ENCODE measurements at places on chromosomes 5 and 9.
A peak's percentile ranks its signal among the peaks of the same experiment; 100 is the strongest.

GRCh38 chr5:138482638-138483037, 17.4 kb downstream of the EGR1 start:
- no peak for DNase-seq

DNA sequence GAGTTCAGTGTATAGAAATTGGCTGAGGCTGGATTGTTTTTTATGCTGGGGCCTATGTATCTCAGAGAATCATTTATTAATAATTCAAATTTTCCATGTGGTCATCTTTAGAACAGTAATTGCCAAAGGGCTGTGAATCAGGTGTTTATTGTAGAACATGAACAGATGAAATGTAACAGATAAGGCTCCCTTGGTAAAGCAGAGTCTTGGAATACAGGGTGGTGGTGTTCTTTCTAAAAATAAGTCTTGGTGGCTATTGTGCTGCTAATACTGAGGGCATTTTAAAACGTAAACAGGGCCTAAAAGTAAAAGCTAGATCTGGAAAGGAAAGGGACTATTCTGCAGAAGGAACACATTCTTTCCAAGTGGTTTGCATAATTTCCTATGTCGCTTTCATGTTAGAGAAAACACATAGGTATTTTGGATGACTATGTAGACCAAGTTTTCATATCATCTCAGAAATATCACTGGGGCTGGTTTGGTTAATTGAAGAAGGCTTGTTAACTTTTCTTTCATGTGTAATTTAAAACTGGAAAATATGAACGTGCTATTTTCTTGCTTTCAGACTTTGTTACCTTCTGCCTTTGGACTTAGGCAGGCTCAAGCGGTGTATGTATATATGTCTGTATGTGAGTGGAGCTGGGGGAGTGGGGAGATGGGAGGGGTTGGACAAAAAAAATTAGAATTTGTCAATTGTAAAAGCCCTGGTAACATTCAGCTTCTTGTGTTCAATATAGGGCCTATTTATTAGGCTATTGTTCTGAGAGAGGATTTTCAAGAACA, 119.9 kb upstream of the ANKRD55 start:
- no peak for DNase-seq

GRCh38 chr9:27352457-27353165, 55.7 kb upstream of the EQTN start:
- DNase-seq = no peak

DNA sequence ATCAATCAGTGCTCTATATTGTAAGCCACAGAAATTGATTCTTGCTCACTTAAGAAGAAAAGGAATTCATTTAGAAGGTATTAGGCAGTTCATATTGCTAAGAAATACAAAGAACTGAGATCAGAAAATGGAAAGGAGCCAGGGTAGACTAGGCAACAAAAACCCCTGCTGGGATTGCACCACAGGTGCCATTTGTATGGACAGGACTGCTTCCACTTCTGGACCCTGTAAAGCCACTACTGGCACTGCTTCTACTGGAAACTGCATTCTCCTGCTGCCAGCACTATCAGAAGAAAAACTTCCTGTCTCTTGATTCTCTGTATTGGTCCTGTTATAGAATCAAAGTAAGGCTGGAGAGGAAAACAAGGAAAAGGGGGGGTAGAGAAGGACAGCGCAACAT, 45.9 kb downstream of the CERT1 start:
- peak; percentile 67 for DNase-seq

DNA sequence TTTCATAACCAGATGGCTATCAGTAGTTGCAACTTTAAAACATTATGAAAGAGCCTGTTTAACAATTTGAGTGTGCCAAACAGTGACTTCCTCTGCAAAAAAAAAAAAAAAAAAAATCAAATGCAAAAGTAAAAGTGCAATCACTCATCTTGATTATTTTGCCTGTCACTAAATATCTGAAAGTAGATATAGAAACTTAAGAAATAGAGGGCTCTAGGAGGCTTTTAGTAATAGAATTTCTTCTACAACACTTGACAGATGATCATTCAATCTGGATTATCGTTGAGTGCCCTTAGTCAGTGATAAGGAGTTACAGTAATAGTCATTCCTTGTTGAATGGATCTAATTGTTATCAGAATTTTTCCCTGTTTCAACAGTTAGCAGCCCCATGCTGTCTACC, 101.8 kb downstream of the CETN3 start:
- DNase-seq = no peak

DNA sequence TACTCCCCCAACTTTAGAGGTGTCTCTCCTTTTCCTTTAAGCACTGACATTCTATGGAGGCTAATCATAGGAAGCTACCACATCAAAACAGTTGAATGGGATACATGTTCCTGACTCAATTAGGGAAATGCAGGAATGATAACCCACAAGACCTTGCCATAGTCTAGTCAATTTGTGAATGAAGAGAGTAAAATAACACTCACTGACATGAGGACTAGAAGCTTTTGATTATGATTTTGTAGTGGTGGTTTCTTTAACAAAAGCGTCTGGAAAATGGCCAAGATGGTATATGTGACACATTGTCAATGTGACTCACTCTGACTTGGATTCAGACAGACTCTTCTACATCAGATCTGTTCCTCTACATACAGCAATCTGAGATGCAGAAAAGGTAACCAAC, 13.7 kb upstream of the PRELID2 start:
- peak; percentile 67 for DNase-seq

- DNase-seq = no peak
These were observed 32.3 kb upstream of the FIBCD1 start for GRCh38 chr9:130971294-130971849.

DNA sequence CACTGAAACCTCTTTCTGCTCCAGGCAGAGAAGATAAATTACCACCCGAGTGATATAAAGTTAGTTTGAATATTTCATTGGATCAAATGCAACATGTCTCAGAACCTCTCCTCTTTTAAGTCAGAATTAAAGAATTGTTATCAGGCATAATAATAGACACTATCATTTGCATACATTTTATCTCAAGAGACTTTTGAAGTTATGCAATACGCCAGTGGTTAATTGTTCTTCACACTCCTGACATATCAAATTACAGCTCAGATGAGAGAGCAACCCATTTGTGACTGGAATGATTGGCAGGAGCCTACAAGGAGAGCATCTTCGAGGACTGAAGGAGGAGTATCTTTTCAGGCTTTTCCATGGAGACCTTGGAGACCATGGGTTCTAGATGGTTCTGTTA, 452.2 kb downstream of the KDM4C start:
- no peak for DNase-seq

GRCh38 chr9:109319626-109320241, 1.1 kb downstream of the EPB41L4B start:
- no peak for DNase-seq

GRCh38 chr5:122150215-122150614, 20.9 kb downstream of the ZNF474 start:
- peak; percentile 67 for DNase-seq

DNA sequence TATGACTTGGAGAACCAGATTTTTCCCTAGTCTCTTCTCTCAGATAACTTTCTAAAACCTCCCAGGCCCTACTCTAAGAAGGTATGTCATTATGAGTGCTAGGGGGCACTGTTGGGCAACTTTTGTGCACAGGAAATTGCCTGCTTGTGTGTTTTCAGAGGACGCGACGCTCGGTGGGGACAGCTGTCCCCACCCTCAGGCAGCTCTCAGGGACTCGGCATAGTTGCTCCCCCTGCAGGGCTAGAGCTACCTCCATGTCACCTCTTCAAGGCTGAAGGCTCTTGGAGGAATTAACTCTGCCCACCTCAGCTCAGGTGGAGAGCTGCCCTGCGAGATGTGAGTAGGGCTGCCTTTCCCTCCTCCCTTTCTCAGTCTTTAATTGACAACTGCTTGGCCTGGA, 10.2 kb upstream of the TIFAB start:
- DNase-seq = peak; percentile 21

DNA sequence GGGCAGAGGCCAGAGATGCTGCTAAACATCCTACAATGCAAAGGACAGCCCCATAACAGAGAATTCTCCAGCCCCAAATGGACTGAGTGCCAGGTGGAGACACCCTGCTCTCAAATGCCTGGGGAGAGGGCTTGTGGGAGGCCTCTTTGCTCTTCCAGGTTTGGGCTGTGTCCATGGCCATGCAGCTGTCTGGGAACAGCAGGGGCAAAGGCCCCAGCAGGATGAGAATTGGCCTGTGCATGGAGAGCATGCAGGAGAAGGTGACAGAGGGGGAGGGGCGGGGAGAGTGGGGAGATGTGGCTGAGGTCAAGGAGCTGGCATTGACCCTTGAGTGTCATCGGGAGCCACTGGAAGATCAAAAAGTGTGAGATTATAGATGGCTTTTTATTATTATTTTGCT, 111.5 kb upstream of the ERCC6L2 start:
- no peak for DNase-seq

All from brain microvascular endothelial cell (primary cell).